NT2/D1 (cell line): ENCODE measurements at places on chromosomes 3 and 15.

GRCh38 chr3:63295806-63296205 lies 17.7 kb downstream of the SYNPR start:
- DNase-seq, result no peak

DNA sequence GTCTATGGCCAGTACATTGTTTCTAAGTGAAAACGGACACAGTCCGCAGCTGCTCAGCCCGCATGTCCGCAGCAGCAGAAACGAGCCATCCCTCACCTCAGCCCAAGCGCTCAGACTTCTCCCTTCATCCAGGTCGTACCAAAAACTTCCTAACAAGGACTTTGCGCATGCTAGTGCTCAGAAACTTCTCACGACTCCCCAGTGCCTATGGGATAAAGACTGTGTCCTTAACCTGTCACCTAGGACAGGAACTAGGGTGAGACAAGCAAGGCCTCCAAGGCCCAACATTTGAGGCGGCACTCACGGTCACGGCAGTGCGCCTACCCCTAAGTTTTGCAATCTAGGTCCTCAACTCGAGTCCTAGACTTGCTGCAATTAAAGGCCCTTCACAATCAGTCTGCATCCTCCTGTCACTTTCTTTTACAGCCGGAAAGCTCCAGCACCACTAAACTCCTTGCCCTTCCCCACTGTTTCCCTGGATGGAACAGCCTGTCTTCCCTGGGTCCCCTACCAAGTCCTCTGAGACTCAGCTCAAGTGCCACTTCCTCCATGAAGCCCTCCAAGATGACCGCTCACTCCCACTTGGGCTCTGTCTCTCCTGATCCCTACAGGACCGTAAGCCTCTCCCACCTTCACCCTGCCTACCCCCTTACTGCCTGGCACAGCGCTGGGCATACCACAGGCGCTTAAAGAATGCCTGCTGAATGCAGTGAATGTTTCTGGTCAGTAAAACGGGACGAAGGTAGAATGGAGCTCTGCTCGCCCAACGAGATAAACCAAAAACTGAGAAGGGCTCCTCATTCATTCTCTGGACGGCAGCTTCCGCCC lies 1.2 kb downstream of the CLN6 start:
- no peak for DNase-seq

- DNase-seq, result no peak
Observed at GRCh38 chr3:156601497-156601896, 46.6 kb upstream of the SSR3 start.

DNA sequence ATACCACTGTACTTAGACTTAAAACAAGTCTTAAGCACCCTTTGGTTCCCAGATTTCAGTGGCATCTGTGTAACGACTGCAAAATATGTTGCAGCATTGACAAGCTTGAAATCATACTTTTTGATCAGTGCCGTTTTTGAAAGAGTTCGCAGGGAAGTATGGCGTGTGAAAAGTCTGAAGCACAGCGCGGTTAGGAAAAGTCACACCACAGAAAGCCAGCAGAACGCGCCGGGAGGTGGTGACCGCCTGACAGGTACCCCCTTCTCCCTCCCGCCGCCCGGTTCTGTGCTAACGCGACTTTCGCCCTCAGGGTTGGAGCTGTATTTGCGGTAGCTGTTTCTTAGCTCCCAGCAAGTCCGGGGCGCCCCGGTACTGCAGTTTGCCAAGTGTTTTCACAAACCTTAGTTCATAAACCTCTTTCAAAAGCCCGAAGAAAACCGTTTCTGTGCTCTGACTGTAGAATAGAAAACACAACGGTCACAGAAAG lies 481 bp upstream of the CRYBG3 start:
- peak; percentile 43 for DNase-seq

GRCh38 chr3:59566481-59566975 lies 516.7 kb upstream of the CFAP20DC start:
- no peak for DNase-seq

- peak; percentile 48 for DNase-seq
Observed at GRCh38 chr3:177262396-177262795, 65.1 kb upstream of the TBL1XR1 start.

- DNase-seq, result no peak
Observed at GRCh38 chr3:149021830-149022229, 30.5 kb downstream of the GYG1 start.

DNA sequence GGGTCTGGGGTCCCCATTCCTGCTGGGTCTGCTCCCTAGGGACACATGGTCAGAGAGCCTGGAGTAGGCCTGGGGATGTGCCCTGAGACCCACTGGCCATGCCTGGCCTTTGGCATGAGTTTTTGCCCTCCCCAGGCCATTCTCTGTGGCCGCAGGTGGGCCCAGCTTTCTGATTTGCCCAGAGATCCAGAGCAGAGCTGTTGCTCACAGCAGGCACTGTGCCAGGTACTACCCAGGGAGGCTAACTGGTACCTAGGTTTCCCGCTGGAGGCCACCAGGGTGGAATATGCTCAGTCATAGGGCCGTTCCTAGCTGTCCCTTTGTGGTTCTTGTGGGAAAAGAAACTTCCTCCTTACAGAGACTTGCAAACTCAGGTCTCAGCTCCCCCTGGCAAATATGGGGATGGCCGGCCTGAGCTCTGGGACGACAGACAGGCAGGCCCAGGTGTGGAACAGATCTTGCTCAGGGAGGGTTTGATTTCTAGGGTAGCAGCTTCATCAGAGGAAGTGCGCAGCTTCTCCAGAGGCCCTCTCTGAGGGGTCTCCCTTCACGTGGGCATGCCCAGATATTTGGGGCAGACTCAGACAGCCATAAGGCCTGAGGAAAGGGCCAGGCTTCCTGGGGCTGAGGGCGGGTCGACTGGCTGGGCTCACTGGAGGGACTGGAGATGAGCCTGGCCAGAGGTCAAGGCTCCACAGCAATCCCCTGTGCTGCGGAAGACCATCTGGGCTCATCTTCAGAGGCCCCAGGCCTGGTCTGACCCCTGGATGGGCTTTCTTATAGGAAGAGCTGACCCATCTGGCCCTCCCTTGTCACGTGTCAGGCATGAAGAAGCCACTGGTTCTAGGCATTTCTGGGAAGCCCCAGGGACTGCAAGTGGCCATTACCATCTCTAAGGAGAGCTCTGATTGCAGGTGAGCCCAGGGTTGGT lies 28.0 kb downstream of the ACAA1 start:
- no peak for DNase-seq
